ENCODE measurements at places on chromosomes 6 and 20.

DNA sequence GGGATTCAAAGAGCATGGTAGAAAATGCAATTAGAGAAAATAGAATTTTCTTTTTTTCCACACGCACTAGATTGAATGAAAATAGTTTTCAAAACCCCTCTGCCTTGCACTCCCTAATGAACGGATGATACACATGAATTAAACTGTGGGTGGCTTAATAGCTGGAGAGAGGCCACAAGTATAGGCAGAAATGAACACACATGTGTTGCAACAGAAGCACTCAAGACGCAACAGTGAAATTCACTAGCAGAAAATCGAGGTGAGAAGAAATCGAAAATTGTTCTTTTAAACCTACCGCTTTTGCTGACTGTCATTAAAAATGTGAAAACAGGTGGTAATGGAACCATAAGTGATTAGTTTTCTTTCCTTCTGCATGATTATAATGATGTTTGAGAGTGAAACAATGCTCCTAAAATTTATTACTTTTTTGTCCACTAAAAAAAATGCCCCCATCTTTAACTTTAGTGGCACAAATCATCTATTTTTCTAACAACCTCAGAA lies 80.1 kb upstream of the SHLD1 start:
- no peak for DNase-seq

GRCh38 chr6:227812-228338 lies 64.4 kb upstream of the DUSP22 start:
- DNase-seq: no peak

DNA sequence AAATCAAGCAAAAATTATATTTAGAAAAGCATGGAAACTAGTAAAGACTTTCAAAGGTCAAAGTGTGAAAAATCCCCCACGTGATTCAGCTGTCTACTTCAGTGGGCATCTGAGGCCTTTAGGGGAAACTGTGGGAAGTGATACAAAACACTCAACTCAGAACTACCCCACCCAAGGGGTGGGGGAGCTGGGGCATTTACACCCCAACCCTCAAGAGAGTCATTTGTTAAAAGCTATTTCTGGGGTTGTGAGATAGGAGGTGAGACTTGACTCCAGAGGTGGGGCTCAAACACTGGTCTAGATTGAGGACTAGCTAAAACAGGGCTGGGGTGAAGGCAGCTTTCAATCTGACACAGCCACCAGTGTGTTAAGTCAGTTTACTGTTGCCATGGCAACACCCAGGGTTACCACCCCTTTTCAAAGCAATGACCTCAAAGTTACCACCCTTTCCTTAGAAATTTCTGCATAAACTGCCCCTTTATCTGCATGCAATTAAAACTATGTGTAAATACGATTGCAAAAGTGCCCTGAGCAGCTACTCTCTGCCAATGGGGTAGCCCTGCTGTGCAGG lies 9.9 kb upstream of the GTSF1L start:
- no peak for DNase-seq

GRCh38 chr20:59829054-59829785 lies 104.2 kb downstream of the SYCP2 start:
- no peak for DNase-seq

DNA sequence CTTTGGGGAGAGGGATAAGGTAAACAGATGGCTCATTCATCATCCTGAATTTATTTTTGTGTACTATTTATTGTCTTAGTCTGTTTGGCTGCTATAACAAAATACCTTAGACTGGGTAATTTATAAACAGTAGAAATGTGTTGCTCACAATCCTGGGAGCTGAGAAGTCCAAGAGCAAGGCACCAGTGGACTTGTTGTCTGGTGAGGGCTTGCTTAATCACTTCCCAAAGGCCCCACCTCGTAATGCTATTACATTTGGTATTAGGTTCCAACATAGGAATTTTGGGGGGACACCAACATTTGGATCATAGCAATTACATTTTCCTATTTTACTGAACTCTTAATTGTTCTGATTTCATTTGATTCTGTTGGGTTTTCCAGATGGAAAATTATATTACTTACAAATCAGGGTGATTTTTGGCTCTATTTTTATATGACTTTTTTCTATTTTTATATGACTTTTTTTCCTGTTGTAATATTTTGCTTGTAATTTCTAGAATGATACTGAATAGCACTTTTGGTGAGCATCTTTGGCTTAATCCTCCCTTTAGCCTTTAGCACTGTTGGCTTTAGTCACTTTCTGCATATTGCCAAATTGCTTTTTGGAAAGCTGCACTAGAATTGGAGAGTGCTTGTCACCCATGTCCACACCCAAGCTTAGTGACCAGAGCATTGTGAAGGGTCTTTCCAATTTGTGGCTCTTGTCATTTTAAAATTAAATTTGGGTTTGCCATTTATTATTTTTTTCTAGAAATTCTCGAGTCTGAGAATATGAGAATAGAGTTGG lies 43.7 kb upstream of the TULP4 start:
- DNase-seq: no peak

DNA sequence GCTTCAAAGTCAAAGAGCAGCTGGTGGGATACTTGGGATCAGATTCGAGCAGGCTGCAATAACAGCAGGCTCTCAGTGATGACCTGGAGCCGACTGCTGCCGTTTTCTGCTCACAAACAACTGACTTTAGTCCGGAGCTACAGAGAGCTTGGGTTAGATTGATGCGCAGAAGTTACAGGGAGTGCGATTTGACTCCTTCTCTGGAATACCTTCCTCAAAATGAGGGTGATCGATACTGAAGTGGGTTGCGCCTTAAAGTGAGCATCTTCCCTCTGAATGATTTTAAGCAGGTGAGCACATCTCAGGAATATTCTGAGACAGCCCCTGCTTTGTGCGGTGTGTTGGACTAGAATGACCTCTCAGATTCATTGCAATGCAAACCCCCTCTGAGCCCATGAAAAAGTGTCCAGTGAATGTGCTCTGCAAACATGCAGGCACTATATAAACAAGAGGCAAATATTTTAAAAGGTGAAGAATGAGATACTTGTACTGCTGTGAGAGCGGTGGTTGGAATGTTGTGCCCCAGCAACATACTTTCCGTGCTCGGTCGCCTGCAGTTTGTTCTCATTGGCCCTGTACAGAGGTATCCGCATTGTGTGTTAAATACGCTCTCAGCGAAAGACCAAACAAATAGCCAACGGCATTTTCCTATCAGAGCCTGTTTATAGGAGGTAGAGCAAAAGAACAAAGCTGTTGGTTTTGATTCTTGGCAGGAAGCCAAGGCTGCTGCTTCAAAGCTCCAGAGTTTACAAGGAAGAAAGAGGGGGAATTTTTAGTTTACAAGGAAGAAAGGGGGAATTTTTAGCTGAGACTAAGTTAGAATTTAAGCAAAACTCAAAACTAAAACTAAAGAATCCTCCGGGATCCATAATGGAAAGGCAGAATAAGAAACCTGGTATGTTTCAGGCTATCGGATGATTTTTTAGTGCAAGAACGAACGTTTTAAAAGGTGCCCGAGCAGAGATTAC lies 67.7 kb downstream of the PHACTR2 start:
- no peak for DNase-seq

DNA sequence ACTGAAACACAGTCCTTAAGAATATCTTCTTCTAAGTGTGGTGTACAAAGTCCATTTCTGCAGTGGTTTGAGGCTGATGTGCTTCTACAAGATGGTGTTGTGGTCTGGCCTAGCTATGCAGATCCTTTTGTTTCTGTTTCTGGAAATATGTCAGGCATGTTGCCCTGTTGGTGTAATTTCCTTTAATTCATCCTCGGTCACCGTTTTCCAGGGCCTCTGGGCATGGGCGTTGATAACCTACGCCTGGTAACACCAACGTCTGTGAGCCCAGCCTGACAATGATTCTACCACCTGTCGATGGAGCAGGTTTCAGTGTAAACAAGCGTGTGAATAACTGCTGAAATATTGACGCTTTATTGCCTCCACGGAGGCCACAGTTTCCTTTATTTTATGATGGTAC lies 33.3 kb upstream of the AFDN start:
- no peak for DNase-seq

DNA sequence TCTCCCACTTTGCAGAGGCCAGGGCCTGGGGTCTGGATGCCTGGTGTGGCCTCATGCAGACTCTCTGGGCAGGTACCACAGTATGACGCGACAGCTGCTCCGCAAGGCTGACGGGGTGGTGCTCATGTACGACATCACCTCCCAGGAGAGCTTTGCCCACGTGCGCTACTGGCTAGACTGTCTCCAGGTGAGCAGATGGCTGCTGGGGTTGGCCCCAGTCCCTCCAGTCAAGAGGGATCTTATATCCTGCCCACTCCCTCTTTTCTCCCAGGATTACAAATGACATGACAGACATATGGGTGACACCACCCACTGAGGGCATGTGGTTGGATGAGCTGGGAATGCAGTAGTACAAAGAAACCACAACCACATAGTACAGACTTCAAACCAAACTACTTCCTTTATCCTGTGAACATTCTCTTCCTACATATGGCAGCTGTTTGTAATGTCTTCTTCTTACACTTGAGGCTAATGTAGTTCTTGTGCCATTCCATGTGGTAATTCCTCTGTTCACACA lies 29.9 kb downstream of the RAB44 start:
- DNase-seq: no peak

DNA sequence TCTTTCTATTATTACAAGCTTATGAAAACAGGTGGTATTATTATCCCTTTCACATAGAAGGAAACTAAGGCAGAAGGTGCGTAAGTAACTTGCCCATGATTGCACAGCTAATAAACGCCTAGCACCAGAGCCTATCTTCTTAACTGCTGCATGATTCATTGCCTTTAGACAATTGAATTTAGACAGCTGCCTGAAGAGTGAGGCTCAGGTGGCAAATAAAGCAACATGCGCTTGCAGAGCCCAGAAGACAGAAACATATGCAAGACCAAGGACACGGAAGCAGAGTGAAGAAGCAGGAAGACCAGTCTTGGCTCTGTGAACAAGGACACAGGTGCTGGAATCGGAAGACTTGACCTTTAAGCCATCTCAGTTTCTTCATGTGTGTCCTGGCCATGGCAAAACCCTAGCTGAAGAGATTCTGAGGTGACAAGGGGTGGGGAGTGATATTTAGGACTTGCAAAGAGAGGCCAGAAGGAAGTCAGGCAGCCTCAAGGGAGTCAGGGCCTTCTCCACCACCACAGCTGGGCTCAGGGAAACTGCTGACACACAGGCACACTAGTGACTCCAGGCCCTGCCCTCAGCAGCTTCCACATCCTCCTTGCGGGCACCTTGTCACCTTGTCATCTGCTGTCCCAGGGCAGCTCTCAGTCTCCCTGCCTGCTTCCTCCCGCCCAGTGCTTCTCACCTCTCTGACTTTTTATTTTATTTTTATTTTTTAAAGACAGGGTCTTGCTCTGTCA lies 91.7 kb upstream of the SLC22A16 start:
- no peak for DNase-seq

GRCh38 chr6:12249541-12250382 lies 40.4 kb upstream of the EDN1 start:
- DNase-seq: no peak

GRCh38 chr6:71531841-71532240 lies 243.2 kb downstream of the OGFRL1 start:
- no peak for DNase-seq

GRCh38 chr6:63543982-63544381 lies 28.3 kb upstream of the LOC128125822 start:
- DNase-seq: no peak

- DNase-seq: no peak
These were observed 438.4 kb upstream of the SPTLC3 start for GRCh38 chr20:12570371-12570770.

DNA sequence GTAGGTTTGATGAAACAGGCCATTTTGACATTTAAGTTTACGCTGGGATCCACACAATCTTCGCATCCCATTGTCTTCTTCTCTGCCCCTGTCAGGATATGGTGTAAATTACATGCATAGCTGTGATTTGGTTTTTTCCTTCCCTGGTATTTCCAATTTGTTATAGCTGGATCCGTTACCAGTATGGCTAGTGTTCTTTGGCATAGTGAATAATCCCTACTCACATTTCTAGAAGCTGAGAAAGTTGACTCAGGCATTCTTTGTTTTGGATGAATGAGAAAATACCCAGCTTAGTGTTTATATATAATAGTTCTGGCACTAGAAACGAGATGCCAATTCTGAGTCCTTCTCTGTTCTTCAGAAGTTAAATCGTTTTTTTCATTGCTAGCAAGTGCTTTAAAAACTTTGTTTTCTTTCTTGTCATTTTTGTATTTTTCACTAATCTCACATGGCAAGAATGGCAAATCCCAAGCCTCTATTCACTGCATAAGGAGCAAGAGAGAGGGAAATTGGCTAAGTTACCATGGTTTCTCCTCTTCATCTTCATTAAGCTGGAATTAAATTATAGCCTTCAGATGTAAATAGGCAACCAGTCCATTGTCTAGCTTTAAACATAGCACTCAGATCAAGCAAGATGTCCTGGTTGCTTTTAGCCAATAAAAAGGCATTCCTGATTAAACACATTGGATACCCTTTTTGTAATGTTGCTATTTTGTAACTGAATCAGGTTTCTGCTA lies 91.9 kb upstream of the LAMP5 start:
- DNase-seq: no peak

DNA sequence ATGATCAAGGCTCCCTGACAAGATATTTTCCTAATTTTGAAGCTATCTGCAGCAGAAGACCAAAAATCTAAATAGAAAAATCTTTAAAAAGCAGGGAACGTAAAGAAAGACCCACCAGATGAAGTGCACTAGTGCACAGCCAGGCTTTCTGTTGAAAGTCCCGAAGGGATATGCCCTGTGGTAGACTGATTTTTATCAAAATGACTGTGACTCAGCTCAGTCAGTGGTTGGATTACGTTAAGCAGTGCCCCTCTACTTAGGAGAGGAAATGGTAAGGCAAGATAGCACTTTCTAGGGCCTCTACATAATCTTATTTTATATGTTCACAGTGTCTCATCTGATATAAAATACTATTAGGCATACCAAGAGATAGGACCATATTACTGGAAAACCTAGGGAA lies 123.4 kb upstream of the RAB32 start:
- DNase-seq: no peak

GRCh38 chr6:104532462-104532861 lies 327.3 kb downstream of the HACE1 start:
- no peak for DNase-seq

All from omental fat pad (tissue), 4 donors.